Dorsolateral prefrontal cortex (tissue), 122 donors: ENCODE measurements at places on chromosomes 16 and 17.

- DNase-seq: no peak
Observed at GRCh38 chr16:50668368-50669008, 12.6 kb downstream of the SNX20 start.

DNA sequence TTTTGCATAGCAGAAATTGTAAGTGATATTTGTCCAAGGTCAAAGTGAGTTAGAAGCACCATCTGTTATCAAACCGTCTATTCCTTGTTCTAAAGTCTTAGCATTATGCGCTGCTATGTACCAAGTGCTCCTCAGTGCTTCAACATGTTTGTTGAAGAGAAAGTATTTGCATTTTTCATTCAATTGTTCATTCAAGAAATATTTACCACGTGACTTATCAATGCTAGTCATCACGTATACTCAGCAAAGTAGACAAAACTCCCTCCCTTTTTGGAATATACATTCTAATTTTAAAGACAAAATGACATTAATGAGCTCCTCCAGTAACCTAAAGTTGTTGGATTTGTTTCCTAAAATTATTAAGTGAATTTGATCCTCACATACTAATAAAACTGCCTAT is 388.0 kb upstream of the CDH8 start:
- DNase-seq: no peak

GRCh38 chr17:31916491-31917064 is 15.1 kb upstream of the UTP6 start:
- DNase-seq: no peak

DNA sequence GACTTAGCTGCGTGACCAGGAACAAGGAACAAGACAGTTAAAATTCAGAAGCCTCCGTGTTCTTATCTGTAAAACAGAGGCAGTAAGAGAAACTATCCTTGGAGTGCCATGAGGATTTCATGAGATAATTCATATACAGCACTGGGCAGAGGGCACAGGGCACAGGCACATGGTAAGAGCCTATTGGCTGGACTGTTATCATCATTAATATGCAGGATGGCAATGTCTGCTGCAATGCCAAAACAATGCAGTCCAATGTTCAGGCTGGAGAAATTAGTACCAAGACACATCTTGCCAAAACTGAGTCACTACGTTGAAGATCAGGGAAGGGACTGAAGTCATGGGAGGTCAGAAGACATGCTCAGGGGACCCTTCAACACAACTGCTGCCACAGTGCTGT is 13.6 kb downstream of the CDRT4 start:
- no peak for DNase-seq

DNA sequence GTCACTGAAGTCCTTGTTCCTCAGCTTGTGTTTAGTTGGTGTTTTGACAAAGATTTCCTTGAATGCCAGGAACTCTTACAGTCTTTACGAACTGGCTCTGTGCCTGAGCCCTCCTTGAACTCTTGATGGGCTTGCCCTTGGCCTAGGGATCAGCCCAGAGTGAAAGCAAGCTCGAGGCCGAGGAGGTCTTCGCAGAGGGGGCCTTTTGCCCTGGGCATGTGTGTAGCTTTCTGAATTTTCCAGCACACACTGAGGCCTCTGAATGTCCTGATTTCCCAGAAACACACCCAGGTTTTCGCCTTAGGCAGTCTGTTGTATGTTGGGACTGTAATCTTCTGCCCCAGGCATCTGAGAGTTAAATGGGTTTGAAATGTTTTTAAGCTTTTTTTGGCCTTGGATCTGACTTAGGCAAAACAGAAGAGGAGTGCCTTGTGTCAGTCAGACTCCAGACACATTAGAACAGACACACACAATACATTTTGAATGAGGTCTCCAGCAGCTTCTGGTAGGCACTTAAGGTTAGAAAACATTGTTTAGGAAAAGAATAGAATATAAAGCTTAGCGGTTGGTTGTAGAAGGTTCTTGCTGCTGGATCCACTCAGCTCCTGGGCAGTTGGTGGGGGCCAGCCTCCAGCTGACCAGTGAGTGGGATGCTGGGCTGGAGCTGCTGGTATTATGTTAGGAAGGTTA is 17.1 kb downstream of the FOXK2 start:
- no peak for DNase-seq

- DNase-seq: peak; percentile 83
Observed at GRCh38 chr17:68759343-68760140, 158.4 kb upstream of the FAM20A start.

- no peak for DNase-seq
Observed at GRCh38 chr17:21129023-21129681, 2.4 kb downstream of the DHRS7B start.

- DNase-seq: no peak
Observed at GRCh38 chr17:80272366-80272765, 11.7 kb downstream of the RNF213 start.

DNA sequence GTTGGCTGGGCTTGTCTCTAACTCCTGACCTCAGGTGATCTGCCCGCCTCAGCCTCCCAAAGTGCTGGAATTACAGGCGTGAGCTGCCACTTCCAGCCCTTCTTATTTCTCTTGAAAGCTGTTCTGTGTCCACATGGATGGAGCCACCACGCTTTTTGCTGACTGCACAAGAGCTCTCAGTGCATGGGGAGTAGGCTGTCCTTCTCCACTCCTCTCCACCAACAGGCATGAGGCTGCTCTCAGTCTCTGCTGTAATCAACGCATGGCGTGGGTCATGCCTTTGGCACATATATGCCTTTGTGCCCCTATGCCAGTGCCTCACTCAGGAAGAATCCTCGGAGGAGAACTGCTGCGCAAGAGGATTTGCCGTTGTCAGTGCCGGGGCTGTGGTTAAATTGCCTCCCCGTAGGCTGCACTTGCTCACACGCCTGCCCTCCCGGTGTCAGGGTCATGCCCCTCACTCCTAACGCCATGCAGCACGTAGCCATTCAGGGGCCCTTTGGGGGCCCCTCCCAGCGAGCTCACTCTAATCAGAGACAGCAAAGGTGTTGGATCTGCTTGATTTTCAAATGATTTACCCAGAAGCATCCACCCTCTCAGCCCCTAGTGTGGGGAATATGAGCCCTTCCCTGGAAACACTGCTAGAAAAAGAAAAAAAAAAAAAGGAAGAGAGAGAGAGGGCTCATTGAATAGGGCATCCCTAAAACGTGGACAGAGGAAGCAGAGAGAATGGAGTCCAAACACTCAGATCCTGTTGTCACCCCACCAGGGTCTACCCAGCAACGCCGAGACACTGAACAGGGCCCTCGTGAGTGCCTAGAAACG is 47.5 kb upstream of the ZCCHC14 start:
- no peak for DNase-seq

DNA sequence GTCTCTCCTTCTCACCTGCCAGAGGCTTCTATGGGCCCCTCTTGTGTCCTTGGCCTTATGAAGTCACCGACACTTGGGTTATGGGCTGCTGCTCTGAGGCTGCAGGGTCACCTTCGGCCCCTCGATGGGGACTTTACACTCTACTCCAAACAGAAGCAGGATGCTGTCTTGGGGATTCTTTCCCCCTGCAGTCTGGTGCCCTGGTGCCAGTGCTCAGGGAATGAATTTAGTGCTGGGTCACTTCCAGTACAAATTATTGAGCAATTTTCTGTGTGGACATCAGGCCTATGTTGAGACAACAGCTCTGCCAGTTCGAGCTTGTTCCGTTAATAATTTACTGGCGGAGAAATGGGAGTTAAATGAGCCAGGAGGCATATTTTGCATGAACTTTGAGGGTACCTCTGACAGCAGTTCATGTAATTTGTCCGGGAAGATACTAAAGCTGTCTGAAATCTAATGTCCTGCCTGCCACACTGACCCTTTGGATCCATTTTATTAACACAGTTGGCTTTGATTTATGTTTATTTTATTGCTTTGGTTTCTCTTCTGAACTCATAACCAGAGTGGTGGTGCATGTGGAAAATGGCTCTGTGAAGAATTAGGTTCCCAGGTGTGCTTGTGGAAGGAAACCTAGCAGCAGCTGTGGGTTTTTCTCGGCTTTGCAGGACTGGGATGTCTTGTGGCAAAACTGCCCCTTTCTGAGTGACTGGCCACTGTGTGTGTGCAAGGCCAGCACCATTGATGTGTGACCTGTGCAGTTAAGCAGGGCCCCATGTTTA is 34.1 kb upstream of the DHX8 start:
- no peak for DNase-seq

DNA sequence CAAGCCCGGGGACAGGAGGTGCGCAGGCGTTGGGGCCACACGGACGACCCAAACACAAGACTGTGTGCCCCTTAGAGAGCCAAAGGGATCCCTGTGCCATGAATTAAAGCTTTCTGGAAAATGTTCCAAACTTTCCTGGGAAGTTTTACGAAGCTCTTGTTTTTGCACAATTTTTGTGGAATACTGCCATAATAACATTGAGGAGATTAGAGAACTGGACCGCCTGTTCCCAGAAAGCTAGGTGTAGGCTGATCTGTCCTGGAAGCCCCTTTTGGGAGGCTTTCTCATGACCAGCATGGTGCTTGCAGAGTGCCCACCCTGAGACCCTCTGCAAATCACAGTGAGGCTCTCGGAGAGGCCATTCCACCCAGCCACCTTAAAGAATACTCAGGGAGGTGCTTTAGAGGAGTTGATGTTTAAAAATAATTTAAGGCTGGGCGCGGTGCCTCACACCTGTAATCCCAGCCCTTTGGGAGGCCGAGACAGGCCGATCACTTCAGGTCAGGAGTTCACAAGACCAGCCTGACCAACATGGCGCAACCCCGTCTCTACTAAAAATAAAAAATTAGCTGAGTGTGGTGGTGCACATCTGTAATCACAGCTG is 1.1 kb downstream of the KDM8 start:
- no peak for DNase-seq

- DNase-seq: peak; percentile 3
Observed at GRCh38 chr17:280216-280615, 72.4 kb downstream of the RPH3AL start.

DNA sequence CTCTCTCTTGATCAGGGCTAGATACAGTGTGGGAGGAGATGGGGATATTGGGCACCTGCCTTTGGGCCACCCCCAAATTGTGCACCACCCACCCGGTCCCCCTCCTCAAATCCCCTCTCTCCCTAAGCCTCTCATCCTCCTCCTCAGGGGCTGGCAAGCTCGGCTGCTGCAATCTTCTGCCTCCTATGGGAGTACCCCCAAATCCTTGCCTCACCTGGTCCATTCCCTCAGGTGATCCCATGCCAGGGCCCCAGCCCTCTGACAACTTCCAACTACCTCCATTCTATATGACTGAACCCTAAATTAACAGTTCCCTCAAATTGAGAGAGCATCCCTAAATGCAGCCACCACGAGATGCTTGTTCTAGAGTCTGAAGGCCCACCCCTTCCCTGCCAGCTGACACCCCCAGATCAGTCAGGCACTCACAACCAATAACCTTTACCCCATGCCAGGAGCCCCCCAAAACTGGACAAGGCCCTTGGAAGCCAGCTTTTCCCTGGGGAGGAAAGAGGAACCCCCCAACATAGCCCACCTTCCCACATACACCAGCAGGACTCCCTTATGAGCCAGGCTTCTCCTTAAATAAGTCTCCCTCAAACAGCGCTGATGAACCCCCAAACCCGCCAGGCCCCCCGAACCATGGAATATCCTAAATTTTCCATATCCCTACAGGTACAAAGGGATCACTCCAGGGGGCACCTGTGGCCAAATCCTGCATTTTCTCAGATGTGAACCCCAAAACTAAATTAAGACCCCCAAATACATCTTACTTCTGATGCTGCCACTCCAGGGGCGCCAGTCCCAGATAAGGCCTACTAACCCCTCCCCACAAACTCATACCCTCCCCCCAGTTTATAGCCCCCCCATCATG is 3.2 kb downstream of the DLG4 start:
- no peak for DNase-seq

GRCh38 chr17:73713136-73713535 is 68.9 kb upstream of the SDK2 start:
- DNase-seq: no peak

- DNase-seq: no peak
Observed at GRCh38 chr16:85897382-85897781, 1.6 kb upstream of the IRF8 start.

DNA sequence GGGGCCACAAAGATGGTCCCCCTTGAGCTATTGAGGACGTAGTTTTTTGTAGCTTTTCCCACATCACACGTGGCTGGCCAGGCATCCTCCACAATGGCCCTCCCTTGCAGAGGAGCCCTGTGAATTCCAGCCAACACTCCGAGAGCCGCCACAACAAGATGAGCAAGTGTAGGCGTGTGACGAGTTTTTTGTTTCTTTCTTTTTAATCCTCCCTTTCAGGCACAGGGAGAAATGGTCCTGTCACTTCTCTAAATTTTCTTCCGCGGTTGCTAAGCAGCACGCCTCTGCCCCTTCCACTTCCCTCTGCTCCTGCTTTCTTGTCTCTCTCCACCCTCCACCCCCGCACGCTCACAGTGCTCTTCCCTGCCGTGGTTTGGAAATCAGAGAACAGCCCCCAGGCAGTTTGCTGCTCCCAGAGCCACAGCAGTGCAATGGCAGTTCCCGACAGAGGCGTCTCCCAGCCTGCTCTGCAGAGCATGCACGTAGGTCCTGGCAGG is 68.0 kb upstream of the MRTFB start:
- DNase-seq: peak; percentile 87

DNA sequence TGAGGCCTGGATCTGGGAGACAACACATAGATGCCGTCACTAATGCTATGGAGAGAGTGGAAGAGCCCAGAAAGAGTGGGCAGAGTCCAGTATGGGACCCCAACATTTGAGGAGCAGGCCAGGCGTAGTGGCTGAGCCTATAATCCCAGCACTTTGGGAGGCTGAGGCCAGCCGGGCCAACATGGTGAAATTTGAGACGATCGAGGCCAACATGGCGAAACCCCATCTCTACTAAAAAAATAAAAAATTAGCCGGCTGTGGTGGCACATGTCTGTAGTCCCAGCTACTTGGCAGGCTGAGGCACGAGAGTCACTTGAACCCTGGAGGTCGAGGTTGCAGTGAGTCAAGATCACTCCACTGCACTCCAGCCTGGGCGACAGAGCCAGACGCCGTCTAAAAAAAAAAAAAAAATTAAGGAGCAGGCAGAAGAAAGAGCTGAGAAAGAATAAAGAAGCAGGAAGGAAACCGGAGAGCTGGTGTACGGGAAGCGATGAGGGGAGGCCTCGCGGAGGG is 6.0 kb upstream of the DNAI2 start:
- DNase-seq: no peak

- DNase-seq: no peak
Observed at GRCh38 chr16:11386791-11387546, 41.7 kb downstream of the RMI2 start.

- DNase-seq: peak; percentile 89
Observed at GRCh38 chr17:2416010-2416734, 15.3 kb upstream of the MNT start.

DNA sequence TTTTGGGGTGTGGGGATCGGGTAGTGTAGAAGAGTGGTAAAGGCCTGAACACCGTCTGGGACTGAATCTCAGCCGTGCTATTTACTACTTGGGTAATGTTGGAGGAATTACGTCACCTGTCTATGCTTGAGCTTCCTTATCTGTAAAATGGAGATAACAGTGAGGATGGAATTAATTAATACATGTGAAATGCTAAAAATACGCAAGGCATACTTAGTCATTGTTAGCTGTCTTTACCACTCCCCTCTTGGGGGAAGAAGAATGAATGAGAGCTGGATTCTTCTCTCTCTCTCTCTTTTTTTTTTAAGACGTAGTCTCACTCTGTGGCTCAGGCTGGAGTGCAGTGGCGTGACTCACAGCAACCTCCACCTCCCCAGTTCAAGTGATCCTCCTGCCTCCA is 41.1 kb upstream of the TANGO6 start:
- no peak for DNase-seq

GRCh38 chr17:74447628-74448159 is 15.8 kb downstream of the GPRC5C start:
- no peak for DNase-seq
